ENCODE measurements at places on chromosomes 3 and 15. TPM values are rescaled to one million over a fixed set of nuclear protein-coding genes. Genes with fewer than 3 reads are reported as not detected.
A peak's percentile ranks its signal among the peaks of the same experiment; 100 is the strongest.

Gene WDR93
- polyA plus RNA-seq = not detected

Gene WDR5B
- polyA plus RNA-seq = 5.6 TPM

Gene NMD3
- 40.0 TPM for polyA plus RNA-seq

Gene ACTR8
- 17.7 TPM for polyA plus RNA-seq

Gene LRRC31
- polyA plus RNA-seq = 0.21 TPM

Gene ZIC4
- polyA plus RNA-seq = 3.6 TPM

Gene APOD
- polyA plus RNA-seq = 54.9 TPM

Gene DUOXA2
- polyA plus RNA-seq = not detected

Gene SERINC4
- not detected for polyA plus RNA-seq

DNA sequence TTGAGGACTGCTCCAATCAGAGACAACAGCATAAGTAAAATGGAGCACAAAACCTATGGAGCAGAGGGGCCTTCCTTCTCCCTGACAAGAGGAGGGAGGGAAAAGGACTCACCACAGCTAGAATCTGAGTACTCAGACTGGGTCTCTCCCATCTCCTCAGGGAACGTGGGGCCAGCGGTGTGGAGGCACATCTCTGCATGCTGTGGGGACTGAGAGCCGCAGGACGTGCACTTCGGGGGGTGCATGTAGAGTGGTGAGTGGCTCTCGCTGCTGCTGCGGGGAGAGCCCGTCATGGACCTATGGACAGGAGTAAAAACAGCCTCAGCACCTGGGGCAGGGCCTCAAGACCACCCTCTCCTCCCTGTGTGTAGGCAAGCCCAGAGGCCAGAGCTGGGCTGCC is 17.0 kb downstream of the BCL6 start:
- no peak for DNase-seq
- no peak overlapping the region for H3K27ac ChIP-seq
- H3K4me1 ChIP-seq = peaks cover 3% of the 10 kb centered on the region
- no peak overlapping the region for H3K4me3 ChIP-seq
- peaks cover 73% of the 10 kb centered on the region for H3K36me3 ChIP-seq
- no peaks in the 10 kb centered on the region for H3K27me3 ChIP-seq

- H3K4me1 ChIP-seq = no peaks in the 10 kb centered on the region
- H3K27ac ChIP-seq = no peak overlapping the region
- no peaks in the 10 kb centered on the region for H3K36me3 ChIP-seq
- H3K4me3 ChIP-seq = no peak overlapping the region
- no peak for DNase-seq
Measured at GRCh38 chr3:140135461-140135860, 200.5 kb downstream of the CLSTN2 start.

GRCh38 chr3:73813291-73813690 is 188.6 kb upstream of the PDZRN3 start:
- no peaks in the 10 kb centered on the region for H3K36me3 ChIP-seq
- no peak overlapping the region for H3K4me3 ChIP-seq
- H3K27me3 ChIP-seq = no peaks in the 10 kb centered on the region

- H3K4me3 ChIP-seq = no peak overlapping the region
- H3K27ac ChIP-seq = no peak overlapping the region
- H3K36me3 ChIP-seq = no peaks in the 10 kb centered on the region
- H3K27me3 ChIP-seq = no peaks in the 10 kb centered on the region
- DNase-seq = no peak
Measured at GRCh38 chr3:148878095-148878494, 13.0 kb downstream of the CPA3 start.

GRCh38 chr3:37945156-37945806 is 45.3 kb upstream of the VILL start:
- H3K27ac ChIP-seq = no peak overlapping the region
- no peaks in the 10 kb centered on the region for H3K27me3 ChIP-seq
- H3K4me3 ChIP-seq = no peak overlapping the region
- H3K4me1 ChIP-seq = peaks cover 45% of the 10 kb centered on the region
- no peak for DNase-seq

DNA sequence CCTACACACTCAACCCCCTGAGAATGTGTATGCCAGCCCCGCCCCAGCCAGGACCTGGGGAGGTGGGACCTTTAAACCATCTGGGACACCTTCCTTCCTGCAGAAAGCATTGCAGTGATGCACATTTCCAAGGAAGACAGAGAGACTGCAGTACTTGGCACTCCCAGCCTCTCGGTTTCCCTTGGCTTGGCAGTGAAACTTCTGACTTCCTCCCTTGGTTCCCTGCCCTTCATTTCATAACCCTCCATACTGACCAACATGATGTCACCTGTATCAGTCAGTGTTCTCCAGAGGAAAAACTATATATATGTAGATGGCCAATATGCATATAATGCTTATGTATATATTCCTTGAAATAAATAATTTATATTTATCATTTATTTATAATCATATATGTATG is 103.2 kb downstream of the SST start:
- H3K27me3 ChIP-seq = no peaks in the 10 kb centered on the region
- DNase-seq = no peak
- H3K36me3 ChIP-seq = no peaks in the 10 kb centered on the region
- H3K4me1 ChIP-seq = no peaks in the 10 kb centered on the region
- no peak overlapping the region for H3K4me3 ChIP-seq
- no peak overlapping the region for H3K27ac ChIP-seq

DNA sequence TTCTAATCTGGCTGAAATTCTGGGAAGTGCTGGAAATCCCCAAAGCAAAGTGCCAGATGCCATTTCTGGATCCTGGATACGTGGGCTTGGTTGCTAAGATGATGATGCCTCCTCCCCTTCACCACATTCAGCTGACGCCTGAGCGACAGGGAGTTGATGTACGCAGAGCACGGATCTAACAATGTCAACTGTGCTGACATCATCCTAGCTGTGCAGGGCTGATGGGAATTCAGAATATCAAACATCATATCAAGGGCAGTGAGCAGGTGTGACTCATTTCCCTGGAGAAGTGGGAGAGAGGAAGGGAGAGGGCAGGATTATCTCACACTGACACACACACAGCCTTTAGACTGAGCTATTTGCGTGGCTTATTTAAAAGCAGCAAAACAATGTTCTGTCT is 92.6 kb upstream of the ZBTB20 start:
- no peak overlapping the region for H3K4me3 ChIP-seq
- no peaks in the 10 kb centered on the region for H3K4me1 ChIP-seq
- no peaks in the 10 kb centered on the region for H3K36me3 ChIP-seq
- peak; percentile 65 for DNase-seq
- no peak overlapping the region for H3K27ac ChIP-seq

- H3K36me3 ChIP-seq = no peaks in the 10 kb centered on the region
- no peak overlapping the region for H3K4me3 ChIP-seq
- no peak overlapping the region for H3K27ac ChIP-seq
- DNase-seq = peak; percentile 65
Measured at GRCh38 chr15:52466134-52466701, 62.5 kb downstream of the MYO5A start.

- H3K4me3 ChIP-seq = no peak overlapping the region
- no peak overlapping the region for H3K27ac ChIP-seq
- no peaks in the 10 kb centered on the region for H3K36me3 ChIP-seq
- H3K27me3 ChIP-seq = no peaks in the 10 kb centered on the region
Measured at GRCh38 chr3:152315623-152316022, 46.9 kb downstream of the MBNL1 start.

- peaks cover 39% of the 10 kb centered on the region for H3K4me1 ChIP-seq
- DNase-seq = peak; percentile 47
- H3K4me3 ChIP-seq = no peak overlapping the region
- H3K27me3 ChIP-seq = no peaks in the 10 kb centered on the region
- peaks cover 16% of the 10 kb centered on the region for H3K36me3 ChIP-seq
- H3K27ac ChIP-seq = peak overlapping the region; percentile 85
Measured at GRCh38 chr3:11604139-11604892, 39.4 kb downstream of the VGLL4 start.

DNA sequence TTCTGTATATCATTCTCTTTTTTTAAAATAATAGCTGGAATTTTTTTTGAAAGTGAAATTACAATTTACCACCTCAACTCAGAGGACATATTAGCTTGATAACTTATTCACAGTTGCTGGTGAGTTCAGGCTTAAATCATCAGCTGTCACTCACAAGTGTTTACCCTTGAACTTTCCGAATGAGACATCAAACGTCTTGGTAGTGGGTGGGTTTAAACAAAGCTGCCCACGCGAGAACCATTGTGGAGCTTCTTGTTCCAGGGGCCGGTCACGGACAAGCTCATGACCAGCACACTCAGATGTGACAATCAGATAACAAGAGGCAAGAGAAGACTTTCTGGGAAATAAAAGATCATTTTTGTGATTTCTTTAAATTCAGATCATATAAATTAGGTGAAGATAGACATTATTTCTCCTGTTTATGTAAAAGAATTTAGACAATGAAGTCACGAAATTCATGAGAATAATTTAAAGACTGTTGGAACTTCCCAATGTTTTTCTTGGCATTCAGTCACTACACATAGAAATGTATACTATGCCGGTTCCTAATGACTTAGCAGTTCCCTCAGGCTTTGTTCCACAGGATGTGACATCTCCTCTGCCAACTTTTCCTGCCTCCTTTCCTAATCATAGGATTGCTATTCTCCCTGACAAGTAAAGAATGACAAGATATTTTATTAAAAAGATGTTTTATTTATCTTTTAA is 29.3 kb downstream of the BTD start:
- H3K27me3 ChIP-seq = no peaks in the 10 kb centered on the region

GRCh38 chr3:71225951-71226564 is 357.5 kb downstream of the FOXP1 start:
- no peak for DNase-seq
- no peaks in the 10 kb centered on the region for H3K36me3 ChIP-seq
- no peaks in the 10 kb centered on the region for H3K4me1 ChIP-seq
- H3K27ac ChIP-seq = no peak overlapping the region

GRCh38 chr3:122563717-122564025 is 429 bp downstream of the PARP9 start:
- H3K4me3 ChIP-seq = peak overlapping the region; percentile 87
- H3K27ac ChIP-seq = peak overlapping the region; percentile 96
- peaks cover 35% of the 10 kb centered on the region for H3K36me3 ChIP-seq

- peak overlapping the region; percentile 87 for H3K27ac ChIP-seq
- peaks cover 70% of the 10 kb centered on the region for H3K4me1 ChIP-seq
- H3K4me3 ChIP-seq = no peak overlapping the region
- no peak for DNase-seq
- H3K27me3 ChIP-seq = no peaks in the 10 kb centered on the region
- H3K36me3 ChIP-seq = peaks cover 54% of the 10 kb centered on the region
Measured at GRCh38 chr15:64857421-64857820, 15.7 kb downstream of the PLEKHO2 start.

- H3K4me1 ChIP-seq = peaks cover 13% of the 10 kb centered on the region
- no peak overlapping the region for H3K27ac ChIP-seq
- H3K36me3 ChIP-seq = no peaks in the 10 kb centered on the region
- H3K27me3 ChIP-seq = no peaks in the 10 kb centered on the region
- no peak for DNase-seq
- H3K4me3 ChIP-seq = no peak overlapping the region
Measured at GRCh38 chr15:72169921-72170611, 27.5 kb downstream of the GRAMD2A start.

DNA sequence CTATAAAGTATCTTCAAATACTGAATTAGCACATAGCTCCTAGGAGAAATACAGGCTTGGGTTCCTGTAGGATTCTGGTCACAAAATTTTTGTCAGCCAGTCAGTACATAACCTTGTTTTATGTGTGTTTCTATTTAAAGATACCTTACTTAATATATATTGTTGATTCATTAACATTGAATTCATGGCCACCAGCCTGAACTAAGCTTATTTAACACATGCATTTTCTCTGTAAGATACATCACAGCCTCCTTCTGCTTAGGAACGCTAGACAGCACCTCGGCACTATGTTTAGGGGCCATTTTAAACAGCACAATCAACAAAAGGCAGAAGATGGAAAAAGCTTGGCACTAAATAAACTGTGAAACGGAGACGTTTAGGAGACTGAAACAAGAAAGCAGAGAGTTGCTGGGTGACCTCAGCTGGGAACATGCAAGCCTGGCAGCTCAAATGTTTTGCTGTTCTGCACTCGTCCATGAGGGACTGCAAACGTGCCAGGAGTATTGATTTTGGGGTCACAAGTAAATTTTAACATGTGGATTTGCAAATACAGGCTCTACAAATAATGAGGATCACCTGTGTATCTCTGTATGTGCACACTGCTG is 432.2 kb upstream of the TPM1 start:
- no peaks in the 10 kb centered on the region for H3K27me3 ChIP-seq
- H3K27ac ChIP-seq = no peak overlapping the region
- DNase-seq = no peak
- H3K36me3 ChIP-seq = no peaks in the 10 kb centered on the region
- H3K4me1 ChIP-seq = peaks cover 4% of the 10 kb centered on the region

- H3K27me3 ChIP-seq = peaks cover 3% of the 10 kb centered on the region
- DNase-seq = peak; percentile 52
- H3K36me3 ChIP-seq = no peaks in the 10 kb centered on the region
- H3K27ac ChIP-seq = peak overlapping the region; percentile 62
- peaks cover 14% of the 10 kb centered on the region for H3K4me1 ChIP-seq
Measured at GRCh38 chr3:197001972-197002700, 27.5 kb downstream of the MELTF start.

Measured in muscle of leg (tissue), 16 donors.